ENCODE measurements at places on chromosomes 7 and 10.

- DNase-seq: no peak
Measured at GRCh38 chr10:1328981-1329614, 272.9 kb downstream of the WDR37 start.

DNA sequence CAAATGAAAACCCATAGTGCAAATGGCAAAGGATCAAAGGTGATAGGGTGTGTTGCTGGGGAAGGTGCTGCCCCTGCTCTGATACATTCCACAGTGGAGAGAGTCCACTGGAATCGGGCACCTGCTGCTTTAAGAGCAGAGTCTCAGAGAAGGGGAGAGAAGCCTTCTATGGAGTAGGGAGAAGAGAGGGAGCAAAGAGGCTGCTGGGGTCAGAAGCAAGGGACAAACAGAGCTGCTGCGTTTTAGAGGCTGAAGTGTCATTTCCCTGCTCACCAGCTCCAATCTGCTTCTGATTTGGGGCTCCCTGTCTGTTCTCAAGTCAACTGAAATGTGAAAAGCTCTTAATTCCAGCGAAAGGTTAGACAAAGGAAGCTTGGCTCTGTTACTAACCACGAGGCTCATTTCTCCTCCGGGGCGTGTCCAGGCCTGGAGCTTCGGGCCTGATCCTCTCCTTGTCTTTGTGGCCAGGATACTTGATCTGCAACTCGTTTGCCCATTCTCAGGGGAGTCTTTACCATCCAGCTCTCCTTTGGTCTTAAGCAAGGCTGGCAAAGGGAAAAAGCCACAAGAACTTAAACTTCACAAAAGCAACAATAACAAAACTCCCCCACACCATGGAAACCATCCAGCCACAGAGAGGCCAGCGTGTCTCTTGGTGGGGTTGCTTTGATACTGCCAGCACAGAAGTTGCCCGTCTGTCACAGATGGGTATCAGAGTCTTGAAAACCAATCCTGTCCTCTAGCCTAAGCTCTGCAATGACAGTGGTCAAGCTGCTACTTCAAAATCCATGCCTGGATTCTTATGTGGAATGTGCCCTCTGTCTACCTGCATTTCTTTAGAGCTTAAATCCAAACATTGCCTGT lies 692.6 kb downstream of the SUGCT start:
- no peak for DNase-seq

- no peak for DNase-seq
Measured at GRCh38 chr10:87700031-87700796, 40.5 kb downstream of the PAPSS2 start.

GRCh38 chr7:5635461-5636445 lies 145.7 kb downstream of the RNF216 start:
- DNase-seq: no peak

DNA sequence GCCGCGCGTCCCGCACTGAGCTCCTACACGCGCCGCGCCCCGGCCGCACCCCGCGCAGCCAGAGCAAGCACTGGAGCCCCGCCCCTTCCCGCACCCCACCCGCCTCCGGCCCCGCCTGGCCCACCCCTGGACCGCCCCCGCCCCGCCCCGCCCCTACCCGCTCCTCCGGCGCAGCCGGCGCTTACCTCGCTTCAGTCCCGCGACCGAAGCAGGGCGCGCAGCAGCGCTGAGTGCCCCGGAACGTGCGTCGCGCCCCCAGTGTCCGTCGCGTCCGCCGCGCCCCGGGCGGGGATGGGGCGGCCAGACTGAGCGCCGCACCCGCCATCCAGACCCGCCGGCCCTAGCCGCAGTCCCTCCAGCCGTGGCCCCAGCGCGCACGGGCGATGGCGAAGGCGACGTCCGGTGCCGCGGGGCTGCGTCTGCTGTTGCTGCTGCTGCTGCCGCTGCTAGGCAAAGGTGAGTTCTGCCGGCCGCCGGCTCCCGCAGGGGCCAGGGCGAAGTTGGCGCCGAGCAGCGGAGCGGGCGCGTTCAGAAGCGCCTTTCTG lies at the start of gene RET:
RET (plus strand) TSS at position 194 of the 545 bp plus-strand sequence; CDS start at position 384, 190 bp downstream.
- DNase-seq: peak; percentile 67

DNA sequence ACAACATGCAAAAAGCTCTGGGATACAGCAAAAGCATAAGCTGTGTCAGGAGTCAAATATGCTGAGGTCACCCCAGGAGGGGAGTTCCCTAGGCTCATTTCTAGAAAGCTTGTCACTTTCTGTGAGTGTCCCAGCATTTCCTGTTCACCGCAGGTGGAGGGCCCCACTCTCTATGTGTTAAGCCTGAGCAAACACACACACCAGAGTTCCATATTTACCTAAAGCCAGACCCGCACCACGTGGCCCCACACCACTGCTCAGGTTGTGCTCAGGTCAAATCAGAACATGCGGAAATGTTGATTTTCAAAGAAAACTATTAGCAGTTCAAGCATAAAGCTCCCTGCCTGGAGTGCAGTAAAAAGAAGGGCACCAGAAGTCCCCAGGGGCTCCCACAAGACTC lies 259.6 kb upstream of the PPP2R2D start:
- DNase-seq: no peak

GRCh38 chr10:60801522-60801921 lies 23.2 kb downstream of the CDK1 start:
- DNase-seq: no peak

GRCh38 chr10:71971311-71971731 lies 7.1 kb downstream of the CHST3 start:
- DNase-seq: no peak

DNA sequence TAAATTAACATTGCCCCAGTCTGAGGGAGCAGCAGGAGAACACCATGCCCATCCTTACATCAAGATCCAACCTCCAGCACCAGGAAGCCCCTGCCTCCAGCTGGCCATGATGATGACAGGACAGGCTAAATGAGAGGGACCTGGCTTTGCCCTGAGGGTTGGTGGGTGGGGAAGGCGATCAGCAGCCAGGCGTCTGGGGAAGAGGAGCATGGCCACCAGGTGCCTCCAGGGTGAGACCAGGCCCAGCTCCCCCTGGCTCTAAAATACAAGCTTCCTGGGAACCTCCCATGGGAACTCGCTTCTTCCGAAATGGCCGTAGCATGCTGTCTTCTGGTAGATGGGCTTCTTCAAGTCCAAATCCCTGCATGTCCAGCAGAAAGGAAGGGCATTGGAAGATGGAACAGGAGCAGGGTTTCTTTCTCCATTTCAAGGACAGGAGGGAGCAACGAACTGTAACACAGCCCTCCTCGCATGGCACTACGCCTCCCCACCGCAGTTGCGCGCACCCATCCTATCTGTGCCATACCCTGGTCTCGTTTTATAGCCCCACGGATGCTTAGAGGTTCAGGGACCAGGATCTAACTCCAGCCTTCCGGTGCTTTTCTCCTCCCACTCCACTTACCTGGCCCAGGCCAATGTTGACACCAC lies 15.8 kb downstream of the MAT1A start:
- no peak for DNase-seq

- DNase-seq: no peak
Measured at GRCh38 chr10:65430979-65431378, 1494.9 kb upstream of the LRRTM3 start.

Data from WTC11 (cell line).